ENCODE measurements at places on chromosomes 11 and 22. TPM values are rescaled to one million over a fixed set of nuclear protein-coding genes. Genes with fewer than 3 reads are reported as not detected.

Gene ISX
- not detected for total RNA-seq

Gene SPON1
- 13.3 TPM for total RNA-seq

Gene TSGA10IP
- total RNA-seq, result not detected

Gene DNAJB7
- not detected for total RNA-seq

Gene TTC36
- total RNA-seq, result 8.2 TPM

Gene SEC14L6
- total RNA-seq, result 2.4 TPM

Gene POTEH
- total RNA-seq, result not detected

Gene SYT8
- not detected for total RNA-seq

Gene VWCE
- total RNA-seq, result 1.8 TPM

Gene PAX6
- 0.14 TPM for total RNA-seq

Gene CCDC116
- total RNA-seq, result 0.70 TPM

Gene C11orf97
- total RNA-seq, result not detected

Gene GLYAT
- total RNA-seq, result not detected

Gene GUCY1A2
- 1.1 TPM for total RNA-seq

Gene FXYD2
- 0.07 TPM for total RNA-seq

Gene VSIG2
- total RNA-seq, result not detected

Gene MUC6
- not detected for total RNA-seq

Gene C11orf65
- total RNA-seq, result 1.6 TPM

Gene CRYBA4
- total RNA-seq, result not detected

Gene SGSM1
- total RNA-seq, result 0.25 TPM

Gene TRIM29
- total RNA-seq, result not detected

Gene MRPL16
- total RNA-seq, result 73.1 TPM

Gene OR10V1
- not detected for total RNA-seq

Gene MRGPRX3
- not detected for total RNA-seq

Gene OR10G6
- not detected for total RNA-seq

Gene FREY1
- total RNA-seq, result 2.7 TPM

Gene SHANK2
- 0.83 TPM for total RNA-seq

Gene ACRV1
- total RNA-seq, result not detected

Gene GAL3ST3
- total RNA-seq, result 38.6 TPM

Gene LRRC4C
- total RNA-seq, result 2.2 TPM

Gene NAALADL1
- 2.3 TPM for total RNA-seq

Gene NECTIN1
- 11.8 TPM for total RNA-seq

Gene HBG1
- not detected for total RNA-seq

Gene KDM4D
- total RNA-seq, result 3.8 TPM

Gene SYCE3
- total RNA-seq, result not detected

Gene CNIH2
- total RNA-seq, result 2.7 TPM

Gene MMP8
- total RNA-seq, result not detected

Gene MS4A8
- not detected for total RNA-seq

Gene RFPL1
- total RNA-seq, result not detected

Gene C11orf91
- total RNA-seq, result not detected

Gene RAG2
- not detected for total RNA-seq
